ENCODE measurements at places on chromosomes 2 and 18.
A peak's percentile ranks its signal among the peaks of the same experiment; 100 is the strongest.

DNA sequence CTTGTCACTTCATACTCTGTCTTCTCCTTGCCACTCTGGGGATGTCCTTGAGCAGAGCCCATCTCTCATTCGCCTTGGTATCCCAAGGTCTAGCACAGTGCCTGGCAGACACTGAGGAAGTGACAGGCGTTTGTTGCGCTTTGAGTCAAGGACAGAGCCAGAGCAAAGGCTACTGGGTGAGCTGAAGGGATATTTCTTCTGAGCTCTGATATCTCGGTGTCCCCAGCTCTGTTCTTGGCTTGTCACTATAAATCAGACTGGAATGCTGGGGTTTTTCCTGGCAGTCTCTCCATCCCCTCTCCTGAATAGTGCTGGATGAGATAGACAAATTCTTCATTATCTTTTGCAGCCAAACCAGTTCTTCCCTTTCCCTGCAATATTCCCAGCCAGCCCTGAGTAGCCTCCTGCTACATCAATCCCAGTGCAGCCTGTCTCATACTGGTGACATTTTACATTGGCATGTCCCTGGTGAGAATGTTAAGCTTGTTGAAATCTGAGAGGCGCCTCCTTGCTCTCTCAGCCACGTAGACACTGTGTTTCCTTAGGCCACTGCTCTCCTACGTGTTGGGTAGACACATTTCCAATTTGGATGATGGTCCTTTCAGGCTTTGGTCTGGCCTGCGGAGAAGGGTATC is 61.7 kb downstream of the CTIF start:
- DNase-seq, result no peak

DNA sequence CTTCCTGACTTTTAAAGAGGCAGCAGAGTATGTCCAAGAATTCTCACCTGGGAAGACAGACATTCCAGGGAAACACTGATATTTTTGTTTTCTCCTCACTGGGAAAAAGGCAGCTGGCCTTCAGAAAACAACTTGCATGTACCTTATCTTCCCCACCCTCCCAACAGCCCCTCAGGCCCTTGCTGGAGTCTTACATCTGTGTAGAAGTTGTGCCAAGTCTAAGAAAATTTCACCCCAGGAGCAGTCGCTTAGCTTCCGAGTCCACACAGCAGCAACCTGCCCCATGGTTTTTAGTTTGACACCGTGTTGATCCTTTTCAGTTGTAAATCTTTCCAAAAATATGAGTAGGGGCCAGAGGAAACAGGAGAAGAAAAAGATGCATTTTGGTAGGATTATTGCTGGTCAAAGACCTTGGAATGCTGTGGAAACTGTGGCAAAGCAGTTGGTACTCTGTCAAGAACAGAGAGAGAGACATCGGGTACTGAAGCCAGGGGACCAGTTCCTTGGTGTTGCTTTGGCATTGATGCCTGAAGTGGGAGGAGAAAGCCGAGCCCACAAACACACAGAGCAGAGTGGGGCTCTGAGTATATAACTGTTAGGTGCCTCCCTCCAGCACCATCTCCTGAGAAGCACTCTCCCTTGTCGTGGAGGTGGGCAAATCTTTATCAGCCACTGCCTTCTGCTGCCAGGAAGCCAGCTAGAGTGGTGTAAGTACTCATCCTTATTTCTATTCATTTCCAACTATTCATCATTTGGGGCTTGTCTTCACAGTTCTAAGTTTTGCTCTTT is at the start of gene SLC14A1:
SLC14A1 (plus strand) TSS at position 615 of the 789 bp plus-strand sequence. CDS start 6,140 bp downstream, outside the sequence.
- peak; percentile 3 for DNase-seq

- no peak for DNase-seq
Measured at GRCh38 chr18:44803019-44803650, 122.4 kb downstream of the SETBP1 start.

DNA sequence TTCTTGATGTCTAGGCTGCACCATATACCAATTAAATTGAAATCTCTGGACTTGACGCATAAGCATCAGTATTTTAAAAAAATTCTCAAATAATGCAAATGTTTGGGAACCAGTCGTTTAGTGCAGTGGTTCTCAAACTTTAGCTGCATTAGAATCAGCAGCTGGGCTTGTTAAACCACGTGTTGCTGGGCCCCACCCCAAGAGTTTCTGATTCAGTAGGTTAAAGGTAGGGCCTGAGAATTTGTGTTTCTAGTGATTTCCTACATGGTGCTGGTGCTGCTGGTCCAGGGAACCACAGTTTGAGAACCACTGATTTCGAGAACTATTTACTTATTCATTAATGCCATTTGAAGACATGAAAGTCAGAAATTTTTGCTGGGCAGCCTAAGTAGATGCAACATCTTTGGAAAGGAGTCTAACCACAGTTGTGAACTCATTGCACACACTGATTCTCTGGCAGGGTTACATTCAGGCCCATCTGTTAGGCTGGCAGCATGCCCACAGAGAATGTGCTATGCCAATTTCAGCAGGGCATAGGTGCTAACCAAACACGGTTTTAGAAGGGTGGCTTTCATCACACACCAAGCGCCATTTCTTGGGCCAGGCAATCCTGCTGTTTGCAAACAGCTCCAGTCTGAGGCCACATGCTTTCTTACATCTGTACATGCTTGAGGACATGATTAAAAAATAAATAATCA is 26.4 kb upstream of the ATP5MC3 start:
- peak; percentile 97 for DNase-seq

GRCh38 chr2:202436626-202437025 is 60.5 kb downstream of the BMPR2 start:
- no peak for DNase-seq

- DNase-seq, result no peak
Measured at GRCh38 chr2:64214281-64215115, 70.3 kb upstream of the PELI1 start.

DNA sequence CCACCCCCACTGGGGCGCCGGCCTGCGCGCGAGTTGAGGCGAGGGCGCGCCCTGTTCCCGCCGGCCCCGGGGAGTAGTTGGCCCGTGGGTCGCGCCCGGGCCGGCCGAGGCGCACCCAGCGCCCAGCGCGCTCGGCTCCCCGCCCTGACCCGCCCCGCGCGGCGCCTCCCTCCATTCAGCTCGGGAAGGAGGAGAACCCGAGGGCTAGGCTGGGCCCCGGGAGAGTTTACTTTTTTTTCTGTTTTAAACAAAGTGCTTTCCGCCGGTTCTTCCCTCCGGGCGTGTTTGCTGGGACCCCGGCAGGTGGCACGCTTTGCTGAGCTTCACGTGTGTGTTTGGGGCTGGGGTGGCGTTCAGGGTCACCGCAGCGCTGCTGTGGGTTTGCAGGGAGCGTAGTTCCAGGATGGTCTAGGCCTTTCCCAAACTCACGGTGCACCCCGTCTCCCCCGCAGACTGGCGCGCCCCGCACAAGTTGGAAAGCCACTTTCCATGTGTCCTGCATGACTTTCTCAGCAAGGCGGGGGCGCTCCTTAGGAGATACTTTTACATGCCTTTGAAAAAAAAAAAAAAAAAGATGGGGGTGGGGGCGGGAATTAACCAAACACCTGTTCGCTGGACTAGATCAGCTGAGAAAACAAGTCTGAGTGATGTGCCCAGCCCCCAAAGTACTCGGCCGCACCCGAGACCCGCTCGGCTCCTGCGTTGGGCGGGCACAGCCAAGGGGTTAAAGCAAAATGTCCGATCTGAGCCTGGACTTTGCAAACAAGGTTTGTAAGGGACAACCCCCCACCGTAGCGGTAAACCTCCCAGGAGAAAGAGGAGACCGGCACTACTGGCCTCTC is 825 bp downstream of the ITGA6 start:
- no peak for DNase-seq

- no peak for DNase-seq
Measured at GRCh38 chr2:237306787-237307170, 107.2 kb downstream of the COL6A3 start.

DNA sequence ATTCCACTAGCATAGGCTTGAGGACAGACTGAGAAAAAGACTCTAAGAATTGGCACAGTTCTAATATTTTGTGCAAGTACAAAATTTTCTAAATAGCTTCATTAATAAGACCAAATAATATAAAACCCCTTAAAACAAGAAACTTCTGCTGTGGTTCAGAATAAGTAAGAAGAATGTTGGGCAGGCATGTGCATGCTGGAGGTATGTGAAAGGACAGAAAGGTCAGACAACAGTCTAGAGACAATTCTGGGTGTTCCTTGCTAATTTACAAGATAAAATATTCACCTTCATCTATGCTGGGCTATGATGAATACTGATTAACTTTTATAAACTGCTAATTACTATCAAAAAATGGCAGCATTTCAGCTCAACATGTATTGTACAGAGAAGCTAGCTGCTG is 14.9 kb downstream of the CEBPZOS start:
- no peak for DNase-seq
